Posterior vena cava (tissue), 2 donors: ENCODE measurements at places on chromosomes 1 and 21. TPM values are rescaled to one million over a fixed set of nuclear protein-coding genes. Genes with fewer than 3 reads are reported as not detected.

Gene HSD3B2
- total RNA-seq: not detected

Gene MAP3K21
- total RNA-seq: 0.19 TPM

Gene OSCP1
- 7.1 TPM for total RNA-seq

Gene CYP4A11
- not detected for total RNA-seq

Gene IFI44
- 51.4 TPM for total RNA-seq

Gene DENND1B
- total RNA-seq: 17.2 TPM

DNA sequence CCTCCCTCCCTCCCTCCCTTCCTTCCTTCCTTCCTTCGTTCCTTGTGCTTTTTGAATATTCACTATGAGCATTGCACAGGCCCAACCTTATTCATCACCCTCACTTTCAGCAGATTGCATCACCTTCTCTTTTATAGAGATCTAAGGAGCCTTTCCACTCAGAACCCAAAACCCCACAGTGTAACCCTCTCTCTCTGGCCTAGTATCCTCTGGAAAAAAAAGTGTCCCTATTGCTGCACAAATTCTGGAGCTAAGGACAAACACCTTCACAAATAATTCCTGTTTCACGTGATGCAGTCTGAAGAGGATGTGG lies 25.6 kb downstream of the OR10J5 start:
- DNase-seq: no peak

DNA sequence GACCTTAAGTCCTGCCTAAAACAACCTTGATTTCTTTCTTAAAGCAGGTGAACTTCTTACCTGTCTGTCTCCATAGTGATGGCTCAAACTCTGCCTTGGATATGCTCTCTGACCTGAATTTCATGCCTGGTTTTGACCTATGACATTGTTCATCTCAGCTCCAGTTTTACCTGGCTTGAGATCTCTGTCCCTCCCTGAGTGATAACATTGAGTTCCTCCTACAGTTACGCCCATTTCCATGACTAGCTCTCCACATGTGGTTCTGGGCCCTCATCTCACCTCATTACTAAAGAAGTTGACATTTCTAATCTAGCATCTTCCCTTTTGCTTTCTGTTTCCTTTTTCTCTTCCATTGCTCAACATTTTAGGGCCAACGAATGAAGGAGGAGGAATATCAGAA lies 233.1 kb downstream of the HHIPL2 start:
- DNase-seq: no peak

DNA sequence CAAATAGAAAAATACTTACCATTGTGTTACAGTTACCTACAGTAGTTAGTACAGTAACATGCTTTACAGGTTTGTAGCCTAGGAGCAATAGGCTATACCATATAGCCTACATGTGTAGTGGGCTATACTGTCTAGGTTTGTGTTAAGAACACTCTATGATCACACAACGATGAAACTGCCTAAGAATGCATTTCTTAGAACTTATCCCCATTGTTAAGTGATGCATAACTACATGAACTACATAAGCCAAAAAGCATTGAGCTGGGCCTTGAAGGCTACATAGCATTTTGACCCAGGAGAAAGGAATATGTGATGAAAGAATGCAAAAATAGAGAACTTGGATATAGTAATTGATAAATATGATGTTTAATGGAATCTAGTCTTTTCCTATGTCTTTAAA lies 46.4 kb upstream of the JUN start:
- DNase-seq: no peak

- no peak for DNase-seq
Observed at GRCh38 chr1:33718186-33718585, 145.7 kb upstream of the HMGB4 start.

GRCh38 chr1:62922006-62922405 lies 138.1 kb downstream of the ATG4C start:
- no peak for DNase-seq

DNA sequence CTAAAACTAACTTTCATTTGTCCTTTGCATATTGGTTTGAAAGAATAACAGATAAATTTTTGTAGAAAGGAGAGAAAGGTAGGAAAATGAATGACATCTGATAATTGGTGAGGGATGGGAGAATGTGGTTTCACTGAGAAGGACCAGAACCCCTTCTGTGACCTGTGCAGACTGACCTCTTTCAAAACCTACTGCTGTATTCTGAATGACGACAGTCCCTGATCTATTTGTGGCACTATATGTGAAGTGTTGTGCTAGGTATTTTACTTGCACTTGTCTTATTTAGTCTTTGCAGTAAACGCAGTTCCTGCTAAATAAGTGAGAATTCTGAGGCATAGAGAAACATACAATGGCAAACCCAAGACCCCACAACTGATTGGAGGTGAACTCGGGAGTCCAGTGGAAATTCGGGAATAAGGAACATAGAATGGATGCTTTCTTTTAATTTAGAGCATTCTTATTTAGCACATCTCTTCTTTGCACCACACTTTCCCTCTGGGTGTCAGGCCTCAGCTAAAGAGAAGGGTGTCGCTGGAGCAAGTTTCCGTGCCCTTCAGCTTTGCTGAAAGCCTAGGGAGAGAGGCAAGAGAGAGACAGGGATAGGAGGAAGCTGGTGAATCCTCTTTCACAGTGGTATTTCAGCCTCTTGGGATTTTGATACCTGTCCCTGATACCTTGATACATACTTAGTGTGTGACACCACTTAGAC lies 230.2 kb downstream of the PAPPA2 start:
- DNase-seq: no peak

GRCh38 chr1:26530410-26530894 lies 891 bp downstream of the RPS6KA1 start:
- DNase-seq: no peak

DNA sequence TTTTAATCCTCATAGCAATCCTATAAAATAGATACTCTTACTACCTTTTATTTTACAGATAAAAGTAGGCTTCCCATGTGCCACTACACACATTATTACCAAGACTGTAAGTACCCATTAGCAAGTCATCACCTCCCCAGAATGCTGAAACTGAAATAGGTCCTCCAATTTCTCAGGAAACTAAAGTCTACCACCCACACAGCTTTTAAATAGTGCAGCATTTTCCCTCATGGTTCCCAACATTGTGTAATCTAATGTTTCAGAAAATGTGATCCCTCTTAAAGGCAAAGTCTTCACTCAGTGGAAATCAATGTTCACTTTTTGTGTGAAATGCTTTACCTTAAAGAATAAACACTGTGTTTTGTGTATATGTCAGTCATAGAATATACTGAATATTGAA lies 356.5 kb downstream of the GPATCH2 start:
- DNase-seq: no peak

GRCh38 chr1:32438136-32438535 lies 26.7 kb upstream of the ZBTB8B start:
- no peak for DNase-seq

DNA sequence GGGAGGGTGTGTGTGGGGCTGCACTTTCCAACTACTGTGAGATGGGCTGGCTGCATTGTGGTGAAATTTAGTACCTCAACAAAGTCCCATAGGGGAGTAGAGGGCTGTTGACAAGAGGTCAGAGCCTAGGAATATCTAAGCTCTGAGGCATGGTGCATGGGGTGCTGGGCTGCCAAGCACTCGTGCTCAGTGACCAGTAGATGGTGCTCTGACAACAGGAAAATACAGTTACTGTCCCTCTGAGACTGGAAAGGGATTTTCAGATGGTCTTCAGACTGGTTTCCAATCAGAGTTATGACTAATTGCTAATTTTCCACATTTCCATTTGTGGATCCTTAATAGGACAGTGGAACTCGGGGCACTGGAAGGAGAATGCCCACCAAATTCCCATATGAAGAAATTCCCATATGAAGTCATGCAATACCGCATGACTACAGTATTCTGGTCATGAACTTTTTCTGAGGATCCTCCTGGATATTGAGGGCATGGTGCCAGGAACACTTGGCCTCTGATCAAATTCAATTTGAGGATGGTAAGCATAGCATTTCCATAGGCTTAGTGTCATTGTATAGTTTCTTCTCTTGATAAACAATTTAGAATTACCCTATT lies 4.1 kb upstream of the CACNA1E start:
- no peak for DNase-seq

DNA sequence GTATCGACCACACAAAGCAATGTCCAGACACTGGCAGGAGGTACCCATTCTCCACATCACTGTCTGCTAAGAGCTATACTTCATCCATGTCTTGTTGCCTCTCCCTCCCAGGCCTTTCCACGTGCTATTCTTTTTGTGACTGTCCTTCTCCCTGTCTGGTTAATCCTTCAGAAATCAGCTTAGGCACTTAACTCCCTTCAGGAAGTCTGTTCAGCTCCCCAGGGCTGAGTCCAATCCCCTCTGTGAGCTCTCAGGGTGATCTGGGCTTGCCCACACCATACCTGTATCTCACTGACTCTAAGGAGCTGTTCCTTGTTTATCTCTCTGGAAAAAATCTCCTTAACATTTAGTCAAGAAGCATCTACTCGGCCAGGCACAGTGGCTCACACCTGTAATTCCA lies 69.4 kb downstream of the NID1 start:
- DNase-seq: no peak

DNA sequence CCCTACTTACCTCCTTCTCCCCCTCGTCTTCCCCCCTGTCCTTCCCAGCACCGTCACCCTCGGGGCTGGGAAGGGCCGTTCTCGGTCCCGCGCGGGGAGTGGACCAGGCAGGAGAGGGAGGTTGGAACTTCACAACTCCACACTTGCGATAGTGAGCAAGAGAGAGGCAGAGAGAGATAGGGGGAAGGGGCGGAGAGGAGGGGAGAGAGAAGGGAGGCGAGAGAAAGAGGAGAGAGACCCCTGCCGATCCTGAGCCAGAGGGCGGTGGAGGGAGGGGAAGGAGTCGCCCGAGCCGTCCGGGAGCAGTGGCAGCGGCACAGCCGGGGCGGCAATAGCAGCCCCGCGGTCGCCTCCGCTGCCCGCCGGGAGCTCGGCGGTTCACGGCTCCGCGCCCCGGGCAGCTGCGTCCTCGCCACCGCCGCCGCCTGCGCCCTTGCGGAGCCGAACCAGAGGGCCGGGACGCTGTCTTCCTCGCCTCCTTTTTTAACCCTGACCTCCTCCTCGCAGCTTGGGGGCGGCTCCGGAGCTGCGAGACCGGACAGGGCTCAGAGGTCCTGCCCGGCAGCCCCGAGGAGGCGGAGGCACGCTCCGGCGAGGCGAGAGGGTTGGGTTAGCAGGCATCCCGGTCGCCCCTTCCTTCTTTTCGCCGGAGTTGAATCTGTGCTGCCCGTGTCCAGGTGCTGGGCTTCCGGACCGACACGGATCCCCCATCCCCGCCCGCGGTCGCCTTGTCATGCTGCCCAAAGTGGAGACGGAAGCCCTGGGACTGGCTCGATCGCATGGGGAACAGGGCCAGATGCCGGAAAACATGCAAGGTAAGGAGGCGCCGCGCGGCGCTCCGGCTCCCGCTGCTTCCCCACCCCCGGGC lies 11.7 kb downstream of the NR5A2 start:
- DNase-seq: peak; percentile 84

DNA sequence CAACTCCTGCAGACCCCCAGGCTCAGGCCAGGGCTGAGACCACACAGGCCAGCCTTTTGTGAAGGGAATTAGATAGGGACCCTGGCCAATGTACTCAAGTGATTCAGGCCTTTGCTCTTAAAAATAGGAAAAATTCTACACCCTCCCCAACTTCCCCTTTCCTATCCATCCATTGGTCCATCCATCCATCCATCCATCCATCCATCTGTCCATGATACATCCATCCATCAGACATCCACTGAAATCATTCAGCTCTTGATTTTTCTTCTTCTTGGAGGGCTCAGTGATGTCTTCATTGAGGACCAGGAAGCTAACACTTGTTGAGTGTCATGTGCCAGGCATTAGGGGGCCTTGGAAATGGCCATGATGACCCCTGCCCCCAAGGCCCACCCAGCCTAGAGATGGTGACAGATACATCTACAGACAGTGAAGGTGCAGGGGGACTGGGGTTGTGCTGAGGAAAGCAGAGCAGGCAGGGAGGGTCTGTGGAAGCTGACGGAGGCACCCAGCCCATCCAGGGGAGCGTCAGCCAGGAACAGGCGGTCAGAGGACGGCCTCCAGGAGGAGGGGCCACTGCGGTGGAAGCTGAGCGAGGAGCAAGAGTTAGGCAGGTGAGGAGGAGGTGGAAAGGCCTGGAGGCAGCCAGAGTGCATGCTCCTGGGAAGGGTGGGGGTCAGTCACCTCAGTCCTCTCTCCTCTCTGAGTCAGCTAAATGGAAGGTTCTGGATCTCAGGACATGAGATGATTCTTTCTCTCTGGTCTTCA lies 81.9 kb downstream of the EPHB2 start:
- no peak for DNase-seq

DNA sequence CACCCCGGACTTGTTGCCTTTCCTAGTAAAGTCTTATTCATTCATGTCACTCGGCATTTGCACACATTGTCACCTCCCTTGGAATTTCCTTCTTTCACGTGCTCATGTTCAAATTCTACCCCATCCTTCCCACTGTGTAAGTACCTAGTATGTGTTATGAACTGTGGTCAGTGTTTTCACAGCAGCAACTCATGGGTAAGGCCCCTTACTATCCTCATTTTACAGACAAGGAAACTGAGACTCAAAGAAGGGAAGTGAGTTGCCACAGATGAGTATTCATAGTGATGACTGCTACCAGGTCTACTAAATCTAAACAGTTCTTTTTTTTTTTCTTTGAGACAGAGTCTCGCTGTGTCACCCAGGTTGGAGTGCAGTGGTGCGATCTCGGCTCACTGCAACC lies 10.5 kb downstream of the CITED4 start:
- DNase-seq: no peak

DNA sequence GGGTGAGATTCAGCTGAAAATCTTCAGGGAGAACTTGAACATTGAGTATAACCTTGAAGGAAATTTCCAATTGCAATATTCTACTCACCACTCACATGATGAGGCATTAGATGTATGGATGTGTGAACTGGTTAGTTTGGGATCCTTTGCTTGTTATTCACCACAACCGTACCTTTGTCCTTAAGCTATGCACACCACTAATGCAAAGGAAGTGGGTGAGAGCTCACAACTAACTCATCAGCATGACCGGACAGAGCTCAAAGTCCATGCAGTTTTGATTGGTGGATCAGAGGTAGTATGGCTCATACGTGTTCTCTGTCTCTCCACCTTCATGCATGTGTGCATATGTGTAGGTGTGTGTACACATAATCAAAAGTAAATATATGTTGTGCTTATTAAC lies 43.5 kb upstream of the MROH9 start:
- DNase-seq: no peak

- DNase-seq: no peak
Observed at GRCh38 chr1:186308264-186309060, 66.6 kb downstream of the TPR start.
